CD8-positive, alpha-beta memory T cell (primary cell): ENCODE measurements at places on chromosomes 4 and X. TPM values are rescaled to one million over a fixed set of nuclear protein-coding genes. Genes with fewer than 3 reads are reported as not detected.

- no peak for DNase-seq
Observed at GRCh38 chr4:147732518-147733235, 789 bp downstream of the ARHGAP10 start.

DNA sequence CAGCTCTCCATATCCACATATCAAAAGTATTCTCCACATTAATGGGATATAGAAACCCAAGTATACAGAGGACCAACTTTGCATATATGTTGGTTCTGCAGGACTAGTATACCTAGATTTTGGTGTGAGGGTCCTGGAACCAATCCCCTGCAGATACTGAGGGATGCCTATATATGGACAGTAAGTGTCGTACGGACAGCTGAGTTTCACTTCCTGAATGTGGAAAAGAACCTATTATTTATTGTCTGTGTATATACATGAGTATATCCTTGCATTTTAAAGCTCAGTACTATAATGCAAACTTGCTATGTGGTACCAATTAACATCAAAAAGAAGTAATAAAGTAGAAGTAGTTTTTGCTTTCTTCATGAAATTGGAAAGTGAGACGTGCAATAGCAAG, 101.9 kb downstream of the FBXW7 start:
- no peak for DNase-seq

- no peak for DNase-seq
Observed at GRCh38 chr4:163959932-163960331, 465.4 kb downstream of the TMA16 start.

GRCh38 chr4:52038103-52038912, at the start of gene SGCB:
Gene SGCB (minus strand): TSS chr4:52038299. CDS start chr4:52038259, 40 bp downstream.
- DNase-seq: peak; percentile 66

DNA sequence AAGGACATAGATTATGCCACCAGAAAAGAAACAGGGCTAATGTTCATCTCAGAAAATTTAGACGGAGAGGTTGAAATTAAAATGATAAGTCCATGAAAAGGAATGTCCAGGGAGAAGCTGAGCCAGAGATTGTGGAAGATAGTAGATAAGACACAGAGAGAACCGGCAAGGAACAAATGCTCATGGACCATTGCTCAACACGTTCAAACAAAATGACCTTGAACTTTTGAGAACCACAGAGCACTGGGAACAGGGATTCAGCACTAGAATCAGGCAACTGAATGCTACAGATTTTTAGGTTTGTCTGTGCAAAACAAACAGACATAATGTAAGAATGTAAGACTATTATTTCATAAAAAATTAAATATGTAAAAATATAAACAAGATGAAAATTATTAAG, 206.3 kb downstream of the PDGFC start:
- DNase-seq: no peak

DNA sequence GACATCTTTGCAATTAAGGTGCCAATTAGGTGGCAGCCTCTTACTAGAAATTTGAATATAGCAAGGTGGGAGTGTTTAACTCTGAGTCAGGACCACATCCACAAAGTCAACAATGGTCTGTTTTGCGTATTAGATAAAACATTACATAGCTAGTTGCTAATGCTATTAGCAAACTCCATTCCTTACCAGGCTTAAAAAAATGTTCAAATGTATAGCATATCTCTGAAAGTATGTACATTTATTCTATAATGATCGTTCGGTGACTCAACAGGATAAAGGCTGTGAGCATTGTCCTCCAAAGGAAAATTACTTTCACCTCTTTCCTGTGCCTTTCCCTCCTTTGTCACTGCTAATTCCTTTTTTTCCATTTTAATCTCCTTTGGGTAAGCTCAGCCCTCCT, 74.5 kb downstream of the SYTL5 start:
- DNase-seq: no peak

DNA sequence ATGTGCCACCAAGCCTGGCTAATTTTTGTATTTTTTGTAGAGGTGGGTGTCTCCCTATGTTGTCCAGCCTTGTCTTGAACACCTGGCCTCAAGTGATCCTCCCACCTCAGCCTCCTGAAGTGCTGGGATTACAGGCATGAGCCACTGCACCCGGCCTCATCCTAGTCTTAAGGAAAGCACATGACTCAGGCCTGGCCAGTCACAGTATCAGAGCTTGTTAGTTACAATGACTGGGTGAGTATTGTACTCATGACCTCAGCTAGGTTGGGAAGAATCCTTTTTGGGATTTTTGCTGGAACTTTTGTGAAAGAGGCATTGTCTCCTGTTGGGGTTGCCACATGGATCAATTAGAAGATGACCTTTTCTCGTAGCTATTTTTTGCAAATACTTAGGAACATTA, 292.8 kb downstream of the RAPGEF2 start:
- DNase-seq: no peak

- no peak for DNase-seq
Observed at GRCh38 chr4:94446386-94446785, 5.4 kb upstream of the PDLIM5 start.

DNA sequence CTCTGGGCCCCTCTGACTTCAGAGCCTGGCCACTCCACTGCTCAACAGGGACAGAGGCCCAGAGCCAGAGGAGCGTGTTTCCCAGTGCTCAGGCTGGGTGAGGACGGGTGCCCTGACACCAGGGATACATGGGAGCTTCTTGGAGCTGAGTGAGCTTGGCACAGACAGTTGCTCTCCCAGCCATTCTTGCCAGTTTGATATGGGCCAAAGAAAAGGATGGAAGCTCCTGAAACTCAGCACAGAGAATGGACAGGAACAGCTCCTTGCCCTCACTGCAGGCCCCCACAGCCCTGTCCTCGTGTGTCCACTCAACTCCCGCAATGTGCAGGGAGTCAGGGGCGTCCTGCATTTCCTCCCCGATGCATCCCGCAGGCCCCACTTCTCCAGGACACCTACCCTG, 38.8 kb downstream of the NSG1 start:
- no peak for DNase-seq

DNA sequence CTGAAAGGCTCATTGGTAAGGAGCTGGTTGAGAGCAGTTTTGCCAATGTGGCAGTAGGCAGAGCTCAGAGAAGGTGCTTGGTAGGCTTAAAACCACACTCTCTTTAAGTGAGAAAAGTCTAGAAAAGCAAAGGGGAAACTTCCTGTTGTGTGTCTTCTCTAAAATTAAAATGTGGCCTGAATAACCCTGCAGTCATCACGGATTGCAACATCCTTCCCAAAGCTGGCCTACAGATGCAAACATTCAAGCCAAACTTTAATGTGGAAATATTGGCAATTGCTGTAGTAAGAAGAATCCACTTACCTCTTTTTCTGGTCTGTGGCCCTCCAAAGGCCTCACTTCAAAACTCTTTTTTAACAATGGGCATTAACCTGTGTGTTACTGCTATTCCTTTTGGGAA, 348.5 kb downstream of the OPHN1 start:
- DNase-seq: no peak

The TBC1D19 gene
- total RNA-seq: 4.4 TPM

GRCh38 chrX:10395643-10396042, 224.7 kb downstream of the MID1 start:
- no peak for DNase-seq

The FAM236A gene
- not detected for total RNA-seq

GRCh38 chrX:84224741-84225140, 36.7 kb upstream of the RPS6KA6 start:
- no peak for DNase-seq
